HEK293T (cell line): ENCODE measurements at places on chromosomes 2 and 18.

- no peak for DNase-seq
Observed at GRCh38 chr2:101230541-101231001, 22.1 kb upstream of the CNOT11 start.

GRCh38 chr2:212451786-212452231 is 86.8 kb downstream of the ERBB4 start:
- no peak for DNase-seq

DNA sequence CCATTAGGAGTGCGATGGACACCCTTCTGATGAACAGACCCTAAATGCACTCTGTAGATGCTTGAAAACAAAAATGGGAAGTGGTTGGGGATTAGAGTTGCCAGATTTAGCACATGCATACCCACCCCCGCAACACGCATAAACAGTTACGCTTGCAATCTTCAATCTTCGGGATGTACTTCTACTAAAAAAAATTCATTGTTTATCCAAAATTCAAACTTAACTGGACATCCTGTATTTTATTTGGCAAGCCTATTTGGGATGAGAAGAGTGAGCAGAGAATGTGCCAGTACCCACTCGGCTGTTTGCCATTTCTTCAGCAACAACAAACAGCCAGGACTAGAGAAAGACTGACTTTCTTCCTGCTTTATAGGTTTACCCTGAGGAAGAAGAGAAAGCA is 18.4 kb downstream of the KIAA2012 start:
- DNase-seq, result no peak

GRCh38 chr2:44652701-44653100 is 288.8 kb upstream of the SIX3 start:
- DNase-seq, result no peak

GRCh38 chr2:240903191-240904060 is 2.7 kb upstream of the CROCC2 start:
- no peak for DNase-seq

- DNase-seq, result no peak
Observed at GRCh38 chr2:62738981-62739936, 33.7 kb downstream of the EHBP1 start.

DNA sequence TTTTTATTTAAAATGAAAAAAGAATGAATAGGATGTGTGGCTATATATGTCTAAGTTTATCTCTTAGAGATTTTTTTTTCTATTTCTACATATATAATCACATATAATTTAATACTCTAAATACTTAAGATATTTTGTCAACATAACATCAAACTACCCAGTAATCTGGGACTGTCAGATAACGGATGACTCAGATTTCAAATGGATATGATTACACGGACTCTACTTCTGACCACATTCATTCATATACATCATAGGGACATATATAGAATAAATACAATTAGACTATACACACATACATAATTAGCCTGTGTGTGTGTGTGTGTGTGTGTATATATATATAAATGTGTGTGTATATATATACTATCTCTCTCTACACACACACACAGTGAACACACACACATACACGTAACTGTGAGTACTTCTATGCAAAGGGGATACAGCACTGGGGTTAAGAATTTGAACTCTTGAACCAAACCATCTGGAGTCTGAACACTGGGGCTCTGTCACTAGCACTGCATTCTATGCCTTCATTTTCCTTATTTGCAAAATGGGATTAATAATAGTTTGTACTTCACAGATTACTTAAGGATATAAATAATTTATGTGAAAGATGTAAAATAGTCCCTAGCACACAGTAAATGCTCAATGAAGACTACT is 59.5 kb downstream of the CHN1 start:
- DNase-seq, result no peak

DNA sequence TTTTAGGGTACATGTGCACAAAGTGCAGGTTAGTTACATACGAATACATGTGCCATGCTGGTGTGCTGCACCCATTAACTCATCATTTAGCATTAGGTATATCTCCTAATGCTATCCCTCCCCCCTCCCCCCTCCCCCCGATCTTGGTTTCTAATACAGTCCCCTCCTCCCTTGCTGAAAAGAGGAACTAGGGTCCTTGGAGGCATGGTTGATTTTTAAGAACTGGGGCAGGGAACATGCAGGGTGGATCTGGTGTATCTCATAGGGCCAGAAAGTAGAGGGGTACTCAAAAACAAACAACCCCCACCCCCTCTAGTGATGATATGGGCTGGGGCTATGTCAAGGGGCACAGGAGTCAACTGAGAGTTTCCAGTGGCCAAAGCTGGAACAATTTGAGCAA is 153.4 kb downstream of the UBR3 start:
- no peak for DNase-seq

DNA sequence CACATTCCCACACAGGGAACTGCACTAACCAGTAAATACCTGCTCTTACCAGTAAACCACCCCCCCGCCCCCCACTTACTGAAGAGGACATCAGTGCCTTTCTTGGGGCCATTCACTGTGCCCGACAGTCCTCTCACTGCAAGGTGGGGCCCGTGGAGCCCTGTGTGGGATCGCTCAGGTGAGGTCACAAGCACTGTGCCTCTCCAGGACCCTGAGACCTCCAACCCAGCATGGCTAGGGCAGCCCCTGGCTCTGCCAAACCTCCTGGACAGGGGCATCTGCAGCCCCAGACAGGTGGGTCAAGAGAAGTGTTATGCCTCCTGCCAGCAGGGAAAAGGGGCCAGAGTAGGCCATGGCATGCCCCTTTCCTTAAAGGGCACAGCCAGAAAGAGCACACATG is 6.7 kb upstream of the NEURL3 start:
- no peak for DNase-seq

DNA sequence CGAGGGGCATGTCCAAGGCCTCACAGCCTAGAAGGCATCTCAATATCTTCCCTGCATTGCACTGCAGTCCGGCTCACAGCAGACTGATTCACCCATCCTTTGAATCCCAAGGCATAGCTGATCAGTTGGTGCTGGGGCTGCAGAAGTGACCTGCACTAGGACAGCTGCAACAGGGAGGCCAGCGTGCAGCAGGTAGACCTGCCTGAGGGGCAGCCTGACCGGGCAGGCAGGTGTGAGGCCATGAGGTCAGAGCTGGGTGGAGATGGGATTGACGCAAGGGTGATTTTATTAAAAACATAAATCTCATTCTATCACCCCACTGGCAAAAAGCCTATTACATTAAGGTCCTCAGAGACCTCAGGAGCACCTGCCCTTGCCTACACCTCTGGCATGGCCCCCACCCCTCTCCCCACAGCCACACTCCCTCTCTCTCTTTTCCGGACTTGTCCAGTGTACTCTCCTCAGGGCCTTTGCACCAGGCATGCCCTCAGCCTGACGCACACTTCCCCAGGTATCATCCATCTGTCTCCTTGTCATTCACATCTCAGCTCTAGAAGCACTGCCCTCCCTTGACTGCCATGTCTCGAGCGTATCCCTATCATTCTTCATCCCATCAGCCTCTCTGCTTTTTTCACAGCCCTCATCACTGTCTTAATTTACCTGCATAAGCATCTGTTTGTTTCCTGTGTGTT is 63.5 kb upstream of the WIPF1 start:
- DNase-seq, result no peak

DNA sequence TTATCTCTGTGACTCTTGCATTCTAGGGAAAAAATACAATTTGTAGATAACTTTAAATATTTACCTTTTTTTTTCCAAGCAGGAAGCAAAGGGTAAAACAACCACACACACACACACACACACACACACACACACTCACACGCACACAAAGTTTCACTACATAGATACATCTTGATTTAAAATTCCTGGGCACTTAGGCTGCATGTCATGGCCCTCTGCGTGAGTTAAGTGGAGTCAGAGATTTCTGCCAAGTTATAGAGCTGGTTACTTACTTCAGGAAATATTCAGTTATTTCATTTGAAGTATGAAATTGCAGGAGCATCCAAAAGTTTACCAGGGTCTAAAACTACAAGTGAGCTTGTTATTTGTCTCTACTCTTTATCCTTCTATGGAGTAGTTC is 612.0 kb downstream of the IRS1 start:
- no peak for DNase-seq

DNA sequence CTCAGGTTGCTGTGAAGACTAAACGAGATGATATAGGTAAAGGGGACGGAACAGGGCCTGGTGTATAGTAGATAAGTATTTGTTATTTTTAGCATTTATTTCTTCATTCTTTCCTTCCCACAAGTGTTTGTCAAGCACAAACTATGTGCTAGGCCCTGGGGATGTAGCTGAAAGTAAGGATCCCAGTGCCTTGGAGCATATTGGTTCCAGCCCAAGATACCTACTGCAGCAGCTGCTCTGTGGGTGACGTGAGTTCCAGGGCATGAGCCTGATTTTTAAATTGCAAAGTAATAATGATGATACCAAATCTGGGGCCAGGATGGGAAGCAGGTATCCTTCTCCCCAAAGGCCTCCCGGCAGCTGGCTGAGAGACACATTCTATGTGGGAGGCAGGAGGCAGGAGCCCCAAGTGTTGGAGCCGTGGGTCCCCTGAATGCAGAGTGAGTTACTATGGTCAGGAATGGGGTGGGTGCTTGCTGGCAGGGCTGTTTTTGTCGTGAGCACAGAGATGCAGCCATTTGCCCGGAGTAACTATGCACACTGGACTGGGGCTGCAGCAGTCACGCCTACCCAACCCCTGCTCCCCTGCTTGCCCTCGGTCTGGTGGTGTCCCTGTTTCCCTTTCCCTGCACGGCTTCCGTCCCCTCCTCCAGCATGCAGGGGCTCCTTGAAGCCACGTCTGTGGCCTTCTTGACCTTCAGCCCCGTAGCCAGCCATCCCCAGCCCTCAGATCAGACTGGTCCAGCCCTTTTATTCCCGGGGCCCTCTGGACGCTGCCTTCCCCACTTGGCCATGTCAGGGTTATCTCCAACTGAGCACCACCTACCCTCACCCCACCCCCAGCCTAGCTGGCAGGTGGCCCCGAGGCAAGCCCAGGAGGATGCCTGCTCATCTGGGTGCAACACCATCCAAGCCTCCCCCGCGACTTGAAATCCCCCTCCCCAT is 52.4 kb downstream of the INHBB start:
- no peak for DNase-seq

DNA sequence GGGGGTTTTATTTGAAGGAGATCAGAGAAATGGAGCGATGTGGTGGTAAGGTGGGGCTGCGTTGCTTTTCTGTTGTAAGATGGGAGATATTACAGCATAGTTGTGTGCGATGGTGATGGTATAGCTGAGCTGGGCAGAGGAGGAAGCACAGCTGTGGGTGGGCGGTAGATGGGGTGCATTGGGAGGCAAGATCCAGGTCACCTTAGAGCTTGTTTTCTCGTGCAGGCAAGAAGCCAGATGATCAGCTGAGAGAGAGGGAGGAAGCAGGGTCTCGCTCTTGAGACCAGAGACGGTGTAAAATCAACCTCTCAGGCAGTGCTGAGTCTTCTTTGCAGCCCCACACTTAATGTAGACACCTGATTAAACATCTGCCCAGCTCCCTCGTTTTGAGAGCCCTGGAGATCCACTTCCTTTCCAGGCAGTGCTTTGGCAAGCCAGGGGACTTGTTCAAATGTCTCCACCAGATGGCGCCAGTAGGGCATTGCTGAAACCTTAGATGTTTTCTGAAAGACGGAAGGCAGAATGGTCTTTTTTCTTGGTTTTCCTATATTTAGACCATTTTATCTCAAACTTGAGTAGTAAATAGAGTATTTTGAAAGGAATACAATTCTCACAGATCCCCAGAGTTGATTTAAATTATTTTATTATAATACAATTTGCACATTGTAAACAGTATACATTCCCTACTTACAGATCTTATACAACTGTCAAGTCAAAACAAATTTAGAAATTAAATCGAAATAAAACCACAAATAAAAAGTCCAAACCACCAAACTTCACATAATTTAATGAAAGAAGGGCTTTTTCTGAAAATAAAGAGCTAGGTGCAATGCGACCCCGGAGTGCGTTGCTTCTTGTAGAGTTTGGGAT is 21.1 kb upstream of the LYPD6B start:
- DNase-seq, result peak; percentile 74

GRCh38 chr2:182132605-182133004 is 147.0 kb downstream of the PPP1R1C start:
- DNase-seq, result no peak

GRCh38 chr2:196956069-196956468 is 29.6 kb upstream of the PGAP1 start:
- DNase-seq, result no peak

DNA sequence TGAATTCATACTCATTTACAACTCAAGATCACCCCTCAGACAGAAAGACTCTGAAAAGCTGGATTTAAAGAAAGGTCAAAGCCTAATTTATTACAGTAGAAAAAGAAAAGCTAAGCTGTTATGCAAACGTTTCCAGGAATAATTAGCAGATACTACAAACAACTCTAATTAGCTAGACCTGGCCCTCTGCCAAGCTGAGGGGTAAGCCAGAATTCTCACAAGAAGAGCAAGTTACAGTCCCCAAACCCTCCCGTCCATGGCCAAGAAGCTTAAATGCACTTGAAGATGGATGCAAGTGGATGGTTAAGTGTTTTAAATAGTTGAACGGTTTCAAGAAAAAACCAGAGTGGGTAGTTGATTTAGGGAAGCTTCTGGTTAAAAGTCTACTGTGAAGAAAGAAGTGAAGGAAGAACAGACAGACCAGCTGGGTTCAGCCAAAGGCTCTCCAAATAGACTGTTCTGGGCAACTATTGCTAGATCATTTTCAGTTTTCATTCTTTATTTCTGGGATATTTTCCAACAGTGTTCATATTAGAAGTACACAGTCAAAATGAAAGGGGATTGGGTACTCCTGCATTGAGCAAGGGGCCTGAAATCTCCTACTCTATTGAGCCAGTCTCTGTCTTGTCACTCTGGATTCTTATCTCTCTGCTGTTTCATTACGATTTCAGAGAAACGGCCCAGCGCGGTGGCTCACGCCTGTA is 4.8 kb downstream of the LMAN2L start:
- no peak for DNase-seq
